Sciatic nerve (tissue), 2 donors: ENCODE measurements at places on chromosomes 1 and 21. TPM values are rescaled to one million over a fixed set of nuclear protein-coding genes. Genes with fewer than 3 reads are reported as not detected.

DNA sequence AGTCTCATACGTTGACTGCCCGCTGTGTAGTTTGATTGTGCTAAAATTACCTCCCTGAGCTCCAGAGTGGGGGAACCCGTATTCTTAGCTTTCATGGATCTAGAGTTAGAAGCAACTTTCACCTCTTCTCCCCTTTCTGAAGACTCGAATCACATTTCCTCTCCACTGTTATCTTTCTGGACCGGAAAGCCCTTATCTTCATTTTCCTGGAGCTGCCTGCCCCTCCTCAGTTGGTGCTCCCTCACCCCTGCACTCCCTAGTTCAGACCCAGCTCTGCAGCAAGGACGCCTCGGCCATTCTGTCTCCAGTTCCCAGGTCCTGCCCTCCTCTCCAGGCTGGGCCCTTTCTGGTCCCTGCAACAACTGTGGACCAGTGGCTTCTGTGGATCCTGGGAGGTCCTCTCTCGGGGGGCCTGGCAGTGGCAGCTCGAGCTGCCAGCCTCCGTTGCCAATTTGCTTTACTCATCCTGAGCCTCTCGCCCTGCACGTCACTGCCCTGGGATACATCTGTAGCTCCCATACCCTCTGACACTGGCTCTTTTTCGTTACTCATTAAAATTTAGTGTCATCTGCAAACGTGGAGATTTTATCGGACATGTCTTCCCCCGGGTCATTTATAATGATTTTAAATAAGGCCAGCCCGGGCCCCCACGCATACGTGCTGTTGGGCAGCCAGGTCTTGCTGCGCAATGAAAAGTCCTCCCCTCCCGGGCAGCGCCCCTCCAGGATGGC, 141.5 kb upstream of the VAMP3 start:
- DNase-seq = no peak

GRCh38 chr1:208245185-208245705, 1.1 kb upstream of the PLXNA2 start:
- peak; percentile 97 for DNase-seq

DNA sequence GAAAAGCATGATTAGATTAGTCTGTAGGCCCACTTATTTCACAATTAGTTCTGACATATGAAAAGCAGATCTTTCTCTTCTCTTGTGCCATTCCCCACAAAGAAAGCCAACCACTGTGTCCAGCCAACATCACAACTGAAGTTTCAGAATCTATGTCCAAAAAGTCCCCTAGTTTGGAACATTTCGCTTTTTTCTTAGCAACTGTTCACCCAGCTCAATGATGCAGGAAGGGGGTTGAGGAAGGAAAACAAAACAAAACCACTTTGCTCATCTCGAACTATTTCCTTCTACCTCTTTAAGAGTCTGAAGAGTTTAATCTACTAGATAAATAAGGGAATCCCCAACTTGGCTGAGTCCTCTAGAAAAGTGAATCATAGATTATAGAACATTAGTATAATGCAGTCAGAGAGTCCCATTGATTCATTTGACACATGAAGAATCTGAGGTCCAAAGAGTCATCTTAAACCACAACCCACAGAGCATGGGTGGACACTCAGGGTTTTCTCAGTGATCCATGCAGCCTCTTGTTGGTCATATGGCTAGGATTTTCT, 159.3 kb upstream of the SGIP1 start:
- no peak for DNase-seq

- no peak for DNase-seq
Observed at GRCh38 chr1:88655685-88656299, 28.3 kb upstream of the PKN2 start.

DNA sequence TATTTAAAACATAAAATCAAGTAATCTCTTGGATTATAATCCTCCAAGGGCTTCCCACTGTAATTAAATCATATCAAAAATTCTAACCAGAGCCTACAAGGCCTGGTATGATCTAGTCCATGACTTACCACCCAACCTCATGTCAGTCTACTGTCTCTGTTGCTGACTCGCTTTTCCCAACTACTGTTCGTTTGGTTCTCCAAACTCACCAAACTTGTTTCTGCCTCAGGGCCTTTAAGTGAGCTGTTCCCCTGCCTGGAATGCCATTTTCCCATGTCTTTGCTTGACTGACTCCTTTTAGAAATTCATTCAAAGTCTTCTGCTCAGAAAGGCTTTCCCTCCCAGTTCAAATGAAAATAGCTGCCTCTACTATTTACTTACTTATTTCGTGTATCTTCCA, 95.9 kb downstream of the ZC3H11B start:
- DNase-seq = no peak

GRCh38 chr1:225474986-225475820, 47.4 kb upstream of the LBR start:
- DNase-seq = peak; percentile 78

GRCh38 chr1:166489670-166490436, 323.1 kb upstream of the FAM78B start:
- no peak for DNase-seq

- DNase-seq = no peak
Observed at GRCh38 chr1:22039594-22040285, 12.8 kb upstream of the CDC42 start.

GRCh38 chr1:19311503-19311930, 427 bp downstream of the AKR7A2 start:
- DNase-seq = peak; percentile 70

DNA sequence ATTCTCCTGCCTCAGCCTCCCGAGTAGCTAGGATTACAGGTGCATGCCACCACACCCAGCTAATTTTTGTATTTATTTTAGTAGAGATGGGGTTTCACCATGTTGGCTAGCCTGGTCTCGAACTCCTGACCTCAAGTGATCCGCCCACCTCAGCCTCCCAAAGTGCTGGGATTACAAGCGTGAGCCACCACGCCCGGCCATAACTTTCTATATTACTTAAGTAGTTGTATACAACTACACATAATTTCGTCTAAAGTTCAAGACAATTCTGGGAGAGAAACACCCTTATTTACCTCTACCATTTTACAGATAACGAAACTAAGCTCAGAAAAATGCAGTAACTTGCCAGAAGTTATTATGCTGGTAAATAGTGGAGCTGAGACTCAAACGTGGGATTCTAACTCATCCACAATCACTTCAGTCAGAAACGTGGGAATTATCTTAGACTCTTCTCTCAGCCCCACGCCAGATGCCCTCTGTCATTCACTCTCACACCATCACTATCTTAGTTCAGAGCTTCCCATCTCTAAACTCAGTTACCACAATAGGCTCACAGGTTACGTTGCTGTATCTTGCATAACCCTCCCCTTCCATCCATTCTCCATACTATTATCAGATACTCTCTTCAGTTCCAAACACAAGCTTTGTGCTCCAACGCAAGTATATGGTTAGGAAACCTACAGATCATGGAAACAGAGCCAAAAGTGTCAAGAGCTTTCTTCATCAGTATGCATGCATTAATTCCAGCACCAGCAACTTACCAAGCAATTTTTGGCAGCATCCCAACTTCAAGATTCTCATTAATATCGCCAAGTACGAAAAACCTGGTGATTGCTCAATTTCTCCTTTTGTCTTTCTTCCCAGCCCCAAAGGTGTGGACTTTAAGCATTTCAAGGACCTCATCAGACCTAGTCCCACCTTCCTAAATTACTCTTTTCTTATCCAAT, 69.3 kb downstream of the RERE start:
- no peak for DNase-seq

DNA sequence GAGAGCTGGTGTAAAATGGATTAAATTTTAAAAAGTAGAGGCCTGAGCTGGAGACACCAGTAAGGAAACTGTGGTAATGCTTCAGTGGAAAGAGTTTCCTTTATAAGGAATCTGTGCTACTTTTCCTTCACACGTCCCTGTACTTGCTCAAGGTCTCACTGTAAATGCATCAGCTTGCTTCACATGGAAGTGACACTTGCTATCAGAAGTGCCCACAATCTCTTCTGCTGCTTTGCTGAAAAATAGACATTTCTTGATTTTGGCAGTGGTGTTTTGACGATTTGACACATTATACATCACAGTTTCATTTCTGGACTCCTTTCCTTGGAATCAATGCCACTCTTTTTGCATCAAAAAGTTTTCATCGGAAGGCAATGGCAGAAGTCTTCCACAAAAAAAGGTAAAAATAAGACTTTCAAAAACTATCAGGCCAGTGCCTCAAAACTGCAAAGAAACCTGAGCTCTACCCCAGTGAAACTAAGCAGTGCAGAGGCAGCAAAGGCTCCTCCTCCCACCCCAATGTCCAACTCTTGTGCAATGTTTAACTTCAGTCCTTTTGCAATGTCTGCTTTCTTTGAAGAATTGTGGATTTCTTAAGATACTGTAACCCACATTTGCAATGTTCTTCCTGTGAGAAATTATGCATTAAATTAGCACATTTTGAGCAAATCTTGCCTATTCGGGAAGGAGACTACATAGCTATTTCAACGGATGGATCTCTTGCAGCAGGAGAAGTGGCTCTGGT, 18.4 kb upstream of the TSPAN2 start:
- no peak for DNase-seq

DNA sequence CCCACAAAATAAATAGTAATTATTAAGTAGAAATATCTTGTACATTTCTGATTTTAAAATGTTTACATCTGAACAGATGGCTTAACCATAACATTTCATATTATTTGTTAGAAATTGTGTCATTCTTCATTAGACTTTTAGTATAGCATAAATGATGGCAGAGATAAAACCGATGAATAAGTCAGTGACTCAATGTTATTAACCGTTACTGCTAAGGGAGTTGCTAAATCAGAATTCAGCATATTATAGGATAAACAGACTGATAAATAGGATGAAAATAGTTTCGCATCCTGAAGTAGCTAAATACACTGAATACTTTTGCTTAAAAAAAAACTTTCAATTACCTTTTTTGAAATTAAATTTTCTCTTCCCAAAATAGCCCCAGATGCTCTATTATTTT, 610.6 kb upstream of the ZP4 start:
- DNase-seq = no peak

DNA sequence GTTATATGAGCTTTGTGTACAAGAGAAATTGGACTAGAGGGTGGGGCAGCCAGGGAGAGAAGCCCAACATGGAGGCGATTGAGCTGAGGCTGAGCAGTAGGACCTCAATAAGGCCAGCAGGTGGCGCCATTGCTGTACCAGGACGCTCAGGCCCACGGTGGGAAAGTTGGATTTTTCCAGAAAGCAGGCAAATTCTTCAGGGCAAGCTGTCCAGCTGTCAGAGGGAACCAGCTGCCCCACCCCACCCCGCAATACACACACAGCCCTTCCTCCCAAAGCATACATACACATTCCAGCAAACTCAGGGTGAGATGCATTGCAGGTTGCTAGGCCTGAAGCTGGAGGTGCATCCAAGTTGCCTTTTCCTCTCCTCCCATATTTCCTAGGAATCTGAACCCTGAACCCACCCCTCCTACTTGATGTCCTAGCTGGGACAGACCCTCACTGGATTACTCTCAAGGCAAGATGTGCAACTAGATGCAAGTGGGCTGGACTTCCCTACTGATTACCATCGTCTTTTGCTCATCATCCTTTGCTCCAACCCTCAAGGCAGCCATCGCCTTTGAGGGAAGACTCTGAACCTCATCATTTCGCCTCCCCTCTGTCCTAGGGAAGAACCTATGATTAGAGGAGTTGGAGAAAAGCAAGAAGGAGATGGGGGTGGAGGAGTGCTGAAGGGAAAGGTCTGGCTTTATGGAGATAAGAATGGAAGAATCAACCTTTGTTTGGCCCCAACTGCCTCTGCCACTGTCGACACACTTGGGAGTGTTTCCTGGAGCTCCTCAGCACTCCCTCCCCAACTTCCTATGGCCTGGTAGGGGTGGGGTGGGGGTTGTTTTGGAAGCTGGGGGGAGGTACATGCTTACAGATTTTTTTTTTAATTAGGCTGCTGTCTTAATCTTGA, 25.5 kb downstream of the CD34 start:
- peak; percentile 92 for DNase-seq

DNA sequence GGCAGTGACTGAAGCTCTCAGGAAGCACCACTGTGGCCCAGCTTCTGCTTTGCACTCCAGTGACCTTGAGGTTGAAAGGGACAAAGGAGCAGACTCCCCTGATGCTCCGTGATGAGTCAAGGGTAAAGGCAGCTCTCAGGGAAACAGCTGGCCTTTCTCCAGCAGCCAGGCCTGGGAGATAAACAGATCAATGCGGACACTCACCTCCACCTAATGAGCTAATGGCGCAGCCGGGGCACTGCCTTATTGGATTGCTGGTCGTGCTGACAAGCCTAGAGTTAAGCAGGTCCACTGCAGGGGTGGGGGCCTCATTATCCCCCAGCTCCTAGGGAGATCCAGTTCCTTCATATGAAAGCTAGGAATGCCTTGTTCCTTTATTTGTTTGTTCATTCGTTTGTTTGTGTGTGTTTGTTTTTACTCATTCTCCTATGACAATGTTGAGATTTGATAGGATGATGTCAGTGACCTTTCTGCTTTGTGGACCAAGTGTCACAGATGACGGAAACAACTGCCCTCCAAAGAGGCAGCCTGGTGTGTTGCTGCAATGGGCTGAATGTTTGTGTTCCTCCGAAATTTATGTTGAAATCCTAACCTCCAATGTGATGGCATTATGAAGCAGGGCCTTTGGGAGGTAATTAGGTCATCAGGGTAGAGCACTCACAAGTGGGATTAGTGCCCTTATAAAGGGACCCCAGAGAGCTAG, 141.4 kb upstream of the BEND5 start:
- no peak for DNase-seq

DNA sequence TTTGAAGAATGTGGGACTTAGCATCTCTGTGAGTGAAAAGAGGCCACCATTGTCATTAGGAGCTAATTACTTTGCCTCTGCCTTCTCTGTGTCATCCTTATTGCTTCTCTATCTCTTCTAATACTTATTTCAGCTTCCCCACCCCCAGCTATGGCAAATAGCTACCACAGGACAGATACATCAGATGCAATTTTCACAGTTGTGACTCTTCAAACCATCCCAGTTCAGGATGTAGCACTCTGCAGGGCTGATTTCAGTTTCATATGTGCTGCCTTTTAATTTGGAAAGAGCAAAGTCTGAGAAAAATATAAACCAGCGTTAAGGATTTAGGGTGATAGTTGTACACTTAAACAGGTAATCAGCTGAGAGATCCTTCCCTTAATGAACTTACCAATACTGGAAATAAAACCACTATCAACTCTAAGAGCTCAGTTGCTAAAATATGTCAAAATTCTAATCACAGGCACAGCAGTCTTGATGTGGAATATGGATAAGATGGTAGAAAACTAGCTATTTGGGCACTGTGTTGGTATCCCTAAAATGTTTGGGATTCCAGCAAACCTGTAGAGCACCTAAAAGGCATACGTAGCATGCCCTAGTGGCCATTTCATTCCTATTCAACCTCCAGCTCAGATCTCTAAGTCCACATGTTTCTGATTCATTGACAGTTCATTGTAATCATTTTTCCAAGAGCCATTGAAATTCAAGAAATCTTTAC, 148.4 kb downstream of the SYT2 start:
- DNase-seq = no peak

Gene C1orf141
- total RNA-seq = not detected

Gene BCAS2
- 25.2 TPM for total RNA-seq

Gene CTH
- total RNA-seq = 5.3 TPM

Gene KAZN
- total RNA-seq = 37.2 TPM

Gene C1orf87
- not detected for total RNA-seq

Gene REN
- not detected for total RNA-seq

Gene CD1E
- total RNA-seq = not detected

Gene TFF3
- total RNA-seq = 6.1 TPM

Gene TNFRSF25
- 52.0 TPM for total RNA-seq

Gene VANGL2
- total RNA-seq = 7.1 TPM

Gene CFAP74
- 0.09 TPM for total RNA-seq

Gene GBP2
- 80.0 TPM for total RNA-seq

Gene ZMYND12
- total RNA-seq = 1.6 TPM

Gene TNN
- total RNA-seq = 1.1 TPM
